ENCODE measurements at places on chromosomes 13 and 19. TPM values are rescaled to one million over a fixed set of nuclear protein-coding genes. Genes with fewer than 3 reads are reported as not detected.

Gene MBD3L2
- not detected for total RNA-seq

Gene LYL1
- 0.34 TPM for total RNA-seq

Gene MUC16
- total RNA-seq = not detected

Gene THOP1
- 54.9 TPM for total RNA-seq

Gene OR4F17
- total RNA-seq = not detected

Gene NDFIP2
- 27.3 TPM for total RNA-seq

Gene GARIN5A
- total RNA-seq = 0.26 TPM

Gene TMEM86B
- 1.5 TPM for total RNA-seq
